Stimulated activated CD8-positive, alpha-beta memory T cell treated with anti-CD3 and anti-CD28 coated beads, Interleukin-7, amount 100 ng/mL, for 1 hour (primary cell): ENCODE measurements at places on chromosomes 1 and 21.

DNA sequence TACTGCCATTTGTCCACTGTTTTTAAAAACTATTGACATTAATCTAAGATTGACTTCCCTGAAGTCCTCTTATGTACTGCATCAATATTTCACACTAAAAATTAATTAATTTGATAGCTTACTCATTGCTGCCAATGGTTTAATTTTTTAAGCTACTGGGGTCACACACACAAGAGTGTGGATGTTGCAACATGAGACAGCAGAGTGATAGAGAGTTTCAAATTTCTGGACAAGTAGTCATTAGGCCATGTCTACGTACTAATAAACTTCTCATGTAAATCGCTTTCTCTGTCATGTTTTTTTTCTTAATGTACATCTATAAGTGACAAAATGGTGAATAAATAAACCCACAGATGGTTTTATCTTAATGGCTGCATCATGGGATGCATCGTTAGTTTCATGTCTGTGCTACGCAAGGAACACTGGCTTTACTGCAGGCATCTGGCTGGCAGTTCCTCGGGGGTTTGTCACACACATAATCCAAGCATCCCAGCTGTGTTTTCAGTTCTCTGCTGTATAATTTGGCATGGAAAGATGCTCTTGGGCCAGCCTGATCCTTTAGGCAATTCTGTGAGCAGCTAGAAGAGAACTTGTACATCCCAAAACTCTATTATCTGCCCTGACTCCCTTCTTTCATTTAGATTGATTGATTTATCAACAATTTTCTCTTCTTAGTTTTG is 16.4 kb upstream of the CHODL start:
- DNase-seq = no peak

- no peak for DNase-seq
Measured at GRCh38 chr1:46410156-46411009, 16.3 kb downstream of the FAAH start.

DNA sequence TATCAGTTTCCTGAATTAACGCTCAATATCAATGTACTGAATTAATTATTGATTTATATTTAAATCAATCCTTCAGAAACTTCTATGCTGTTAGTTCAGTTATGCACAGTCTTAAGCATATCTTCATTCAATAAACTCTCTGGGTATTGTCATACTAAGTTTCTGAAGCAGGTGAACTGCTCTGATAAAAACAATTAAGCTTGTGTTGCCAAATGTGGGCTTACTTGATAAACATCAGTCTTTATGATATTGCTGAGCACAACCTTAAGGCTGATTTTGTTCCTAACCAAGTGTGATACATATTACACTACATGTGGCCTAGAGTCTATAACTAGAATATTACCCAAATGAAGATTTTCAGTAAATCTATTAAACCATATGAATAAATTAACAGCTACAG is 67.6 kb downstream of the DPYD start:
- DNase-seq = no peak

DNA sequence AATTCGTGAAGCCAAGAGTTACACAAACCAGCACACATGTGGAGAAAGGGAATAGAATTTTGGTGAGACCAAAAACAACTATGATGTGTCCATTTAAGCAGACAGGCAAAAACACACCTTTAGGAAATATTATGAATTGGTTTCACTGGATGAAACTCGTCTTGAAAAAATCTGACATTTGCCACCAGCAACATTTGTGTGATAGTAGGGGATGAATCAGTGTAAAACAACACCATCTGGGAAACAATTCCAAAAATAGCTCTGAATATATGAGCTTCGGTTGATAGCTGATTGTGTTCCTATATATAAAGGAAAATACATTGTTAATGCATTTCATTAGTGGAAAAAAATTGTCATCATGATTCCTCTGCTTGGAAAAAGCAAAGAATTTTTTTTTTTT is 327.8 kb downstream of the PAPPA2 start:
- DNase-seq = no peak

DNA sequence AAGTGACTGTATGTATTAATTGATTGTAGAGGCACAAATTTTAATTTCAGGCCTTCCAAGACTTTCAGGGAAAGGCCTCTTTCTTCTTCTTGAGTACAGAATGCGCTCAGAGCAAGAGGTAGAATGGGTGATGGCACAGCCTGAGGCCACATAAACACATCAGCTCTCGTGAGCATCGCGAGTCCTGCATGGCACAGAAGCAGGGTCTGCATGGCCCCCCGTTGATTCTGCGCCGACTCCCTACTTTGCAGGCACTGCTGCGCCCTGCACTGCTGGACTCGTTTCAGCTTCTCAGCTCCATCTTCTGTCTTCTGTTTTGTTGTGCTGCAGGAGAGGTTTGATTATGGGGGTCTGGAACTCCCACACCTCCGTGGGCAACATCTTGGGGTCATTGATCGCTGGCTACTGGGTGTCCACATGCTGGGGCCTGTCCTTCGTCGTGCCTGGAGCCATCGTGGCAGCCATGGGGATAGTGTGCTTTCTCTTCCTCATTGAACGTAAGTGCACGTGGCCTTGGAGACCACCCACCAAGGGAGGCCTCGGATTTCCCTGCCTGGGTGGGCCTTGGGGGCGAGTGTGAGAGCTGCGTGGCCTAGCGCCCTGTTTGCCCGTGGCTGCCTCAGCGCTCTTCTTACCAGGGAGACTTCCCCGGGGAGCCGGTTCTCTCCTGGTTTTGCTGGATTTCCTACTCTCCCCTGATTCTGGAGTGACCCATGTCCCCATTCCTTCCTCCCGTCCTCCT is 29.6 kb downstream of the SLC37A1 start:
- DNase-seq = no peak

GRCh38 chr21:39384674-39385298 is 35.9 kb upstream of the HMGN1 start:
- no peak for DNase-seq

GRCh38 chr1:230261928-230262650 is 164.0 kb downstream of the PGBD5 start:
- no peak for DNase-seq

DNA sequence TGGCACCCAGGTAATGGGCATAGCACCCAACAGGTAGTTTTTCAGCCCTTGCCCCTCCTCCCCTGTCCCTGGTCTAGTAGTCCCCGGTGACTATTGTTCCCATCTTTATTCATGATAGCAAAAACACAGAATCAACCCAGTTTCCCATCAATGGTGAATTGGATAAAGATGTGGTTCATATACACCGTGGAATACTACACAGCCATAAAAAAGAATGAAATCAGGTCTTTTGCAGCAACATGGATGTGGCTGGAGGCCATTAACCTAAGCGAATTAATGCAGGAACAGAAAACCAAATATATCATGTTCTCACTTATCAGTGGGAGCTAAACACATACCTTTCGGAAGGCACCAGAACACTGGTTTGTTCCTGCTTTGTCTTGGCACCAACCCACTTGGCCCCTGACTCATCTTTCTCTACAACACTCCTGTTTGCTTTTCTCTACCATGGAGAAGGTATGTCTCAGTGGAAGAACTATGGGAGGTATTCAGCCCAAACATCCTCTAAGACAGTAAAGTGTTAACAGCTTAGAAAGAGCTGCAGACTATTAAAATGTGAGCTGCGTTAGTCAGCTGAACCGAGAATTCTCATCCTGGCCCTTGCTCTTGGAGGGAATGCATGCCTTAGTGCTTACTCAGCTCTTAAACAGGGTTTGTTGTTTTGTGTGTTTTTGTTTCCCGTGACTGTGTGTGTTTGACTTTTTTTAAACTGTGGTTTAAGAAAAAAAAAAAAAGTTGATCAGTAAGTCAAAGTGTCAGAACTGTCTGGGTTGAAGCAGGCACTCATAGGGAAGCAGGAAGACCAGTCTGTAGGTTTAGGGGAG is 203.0 kb downstream of the TOMM20 start:
- no peak for DNase-seq
